ENCODE measurements at places on chromosomes 2 and 18.

- DNase-seq: no peak
Measured at GRCh38 chr2:112137516-112138158, 548 bp upstream of the FBLN7 start.

GRCh38 chr2:110105608-110106467 is 9.8 kb downstream of the MALL start:
- DNase-seq: no peak

DNA sequence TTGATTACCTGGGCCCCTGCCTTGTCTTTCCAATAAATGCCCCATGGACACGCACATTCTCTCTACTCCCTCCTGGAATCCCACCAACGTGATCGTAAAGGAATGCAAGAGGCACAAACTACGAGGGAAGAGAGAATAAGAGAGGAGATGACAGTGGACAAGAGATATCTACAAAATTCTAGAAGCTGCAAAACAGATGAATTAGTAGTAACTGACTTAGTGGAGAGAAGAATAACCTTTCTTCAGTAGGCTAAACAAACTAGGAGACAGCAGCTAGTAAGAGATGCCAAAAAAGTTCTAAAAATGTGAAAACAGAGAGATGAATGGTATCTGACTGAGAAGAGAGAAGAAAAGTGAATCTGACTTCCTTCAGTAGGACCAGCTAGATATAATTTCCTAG is 43.5 kb upstream of the MYCN start:
- DNase-seq: no peak

- peak; percentile 6 for DNase-seq
Measured at GRCh38 chr2:88199912-88200682, 30.0 kb downstream of the THNSL2 start.

- no peak for DNase-seq
Measured at GRCh38 chr2:46365913-46366667, 68.9 kb downstream of the EPAS1 start.

DNA sequence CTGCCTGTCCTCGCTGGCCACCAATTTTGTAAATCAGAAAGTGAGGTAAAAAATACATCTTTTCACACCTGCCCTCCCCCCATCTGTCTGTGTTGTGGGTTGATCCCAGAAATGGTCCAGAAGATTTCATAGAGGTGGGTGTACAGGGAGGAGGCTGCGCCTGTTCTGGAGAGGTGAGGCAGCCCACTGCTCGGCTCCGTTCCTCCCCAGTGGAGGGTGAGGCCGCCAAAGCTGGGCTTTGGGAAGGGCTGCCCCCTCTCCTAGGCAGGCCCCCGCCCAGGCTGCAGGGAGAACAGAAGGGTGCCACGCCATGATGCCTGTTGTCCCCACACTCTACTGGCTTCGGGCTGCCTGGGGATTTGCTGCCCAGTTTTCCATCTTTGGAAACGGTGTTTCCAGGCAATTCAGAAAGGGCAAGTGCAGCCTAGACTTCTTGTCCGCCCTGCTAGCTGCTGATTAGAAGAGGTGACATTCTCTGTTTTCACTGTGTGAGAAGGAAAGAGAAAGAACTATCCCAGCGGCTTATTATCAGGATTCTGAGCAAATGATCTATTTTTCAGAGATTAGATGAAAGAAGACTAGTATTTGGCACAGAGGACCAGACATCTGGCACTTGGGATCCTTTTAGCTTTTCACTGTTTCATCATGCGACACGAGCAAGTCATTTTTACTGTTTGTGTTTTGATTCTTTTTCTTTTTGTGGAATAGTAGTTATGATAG is 18.7 kb downstream of the SMARCAL1 start:
- no peak for DNase-seq

GRCh38 chr2:226618875-226619605 is 180.6 kb downstream of the IRS1 start:
- no peak for DNase-seq

DNA sequence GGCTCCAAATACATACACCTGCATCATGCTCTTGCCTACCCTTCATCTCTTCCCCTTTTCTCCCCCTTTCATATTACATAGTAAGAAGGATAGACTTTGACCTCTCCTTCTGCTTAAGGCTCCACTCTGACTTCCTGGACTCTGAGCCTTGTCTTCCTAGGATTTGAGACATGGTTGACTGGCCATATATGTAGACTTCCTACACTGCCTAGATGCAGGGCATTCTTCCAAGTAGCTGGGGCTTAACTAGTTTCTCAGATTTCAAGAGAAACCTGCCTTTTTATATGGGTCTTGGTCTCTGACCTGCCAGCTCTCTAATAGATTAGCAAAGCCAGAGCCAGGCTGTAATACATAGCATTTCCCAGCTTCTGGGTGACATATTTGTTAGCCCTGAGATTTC is 35.4 kb upstream of the CYP26B1 start:
- no peak for DNase-seq

- DNase-seq: no peak
Measured at GRCh38 chr2:46706264-46706983, 209.2 kb downstream of the MCFD2 start.

All from activated T-cell treated with anti-CD3 and anti-CD28 coated beads for 24 hours (primary cell).